HT1080 (cell line): ENCODE measurements at places on chromosomes 7 and 10. TPM values are rescaled to one million over a fixed set of nuclear protein-coding genes. Genes with fewer than 3 reads are reported as not detected.

DNA sequence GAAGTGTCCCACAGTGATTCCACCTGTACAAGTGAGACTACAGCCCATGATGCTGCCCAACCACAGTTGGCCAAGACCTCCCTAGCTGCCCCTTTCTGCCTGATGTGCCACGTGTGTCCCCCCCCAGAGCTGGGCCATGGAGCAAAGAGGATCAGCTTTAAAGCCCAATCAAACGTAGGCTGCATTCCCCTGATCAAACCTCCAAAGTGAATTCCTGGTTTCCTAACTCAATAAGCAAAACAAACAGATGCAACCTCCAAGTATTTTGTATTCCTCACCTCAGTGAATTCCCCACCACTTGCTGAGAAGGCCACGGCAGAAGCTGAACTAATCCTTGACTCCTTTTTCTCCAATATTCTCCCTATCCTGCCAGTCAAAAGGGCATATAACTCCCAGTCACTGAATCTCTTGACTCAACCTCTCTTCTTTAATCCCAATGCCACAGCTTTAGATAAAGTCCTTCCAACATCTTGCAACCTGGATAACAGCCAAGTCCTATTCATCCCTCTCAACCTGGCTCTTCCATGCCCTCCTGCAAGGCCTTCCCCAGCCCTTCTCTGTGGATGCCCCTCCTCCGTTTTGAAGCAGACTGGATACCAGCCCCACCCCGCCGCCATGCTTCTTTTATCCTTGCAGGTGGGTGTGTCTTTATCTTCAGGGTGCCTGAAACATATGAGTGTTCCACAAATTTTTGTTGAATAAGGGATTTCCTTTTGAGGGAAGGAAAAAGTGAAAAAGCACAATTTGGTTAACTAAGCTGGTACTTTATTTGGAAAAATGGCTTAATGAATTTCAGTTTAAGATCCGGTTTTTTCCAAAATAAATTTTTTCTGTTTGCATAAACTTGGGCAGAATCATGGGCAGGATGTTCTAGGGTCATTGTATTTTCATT, 285.2 kb upstream of the MKLN1 start:
- no peak for DNase-seq

DNA sequence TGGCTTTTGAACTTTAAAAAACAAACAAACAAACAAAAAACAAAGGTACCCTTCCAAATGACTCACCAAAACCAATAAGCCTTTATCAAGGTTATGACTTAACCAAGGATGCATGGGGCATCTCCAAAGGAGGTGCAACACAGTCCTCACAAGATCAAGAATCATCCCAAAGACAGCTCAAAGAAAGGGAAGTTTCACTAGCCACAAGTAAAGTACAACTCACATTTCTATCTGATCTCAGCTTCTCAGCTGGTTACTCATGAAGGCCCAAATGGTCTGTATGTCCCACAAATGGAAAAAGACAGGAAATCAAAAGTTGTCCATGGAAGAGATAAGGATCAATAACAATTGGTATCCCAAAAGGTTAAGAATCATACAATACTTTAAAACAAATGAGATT, 6.0 kb upstream of the MKLN1 start:
- DNase-seq, result no peak

The CPA2 gene
- total RNA-seq, result not detected in 2 replicates

The DRGX gene
- not detected in 2 replicates for total RNA-seq

The CYP3A7 gene
- total RNA-seq, result 0.32 and 0.50 TPM in 2 replicates

The LIPK gene
- total RNA-seq, result not detected in 2 replicates
